Right atrium auricular region (tissue), 2 donors: ENCODE measurements at places on chromosomes 7 and 10. TPM values are rescaled to one million over a fixed set of nuclear protein-coding genes. Genes with fewer than 3 reads are reported as not detected.

- no peak for DNase-seq
Measured at GRCh38 chr7:71752171-71752935, 620.4 kb downstream of the GALNT17 start.

- no peak for DNase-seq
Measured at GRCh38 chr10:110311357-110311949, 6.7 kb upstream of the SMNDC1 start.

GRCh38 chr7:49875336-49875735 lies 101.9 kb downstream of the VWC2 start:
- no peak for DNase-seq

NUTM2A gene
- total RNA-seq, result 2.3 TPM

SOSTDC1 gene
- 2.1 TPM for total RNA-seq

ACSM6 gene
- not detected for total RNA-seq
